ENCODE measurements at places on chromosomes 3 and 15.
A peak's percentile ranks its signal among the peaks of the same experiment; 100 is the strongest.

- no peak for DNase-seq
These were observed 8.5 kb upstream of the FANCD2 start for GRCh38 chr3:10017636-10018292.

- DNase-seq, result no peak
These were observed 44.6 kb downstream of the CCDC54 start for GRCh38 chr3:107421881-107422280.

- no peak for DNase-seq
These were observed 311.1 kb upstream of the THBS1 start for GRCh38 chr15:39269821-39270220.

DNA sequence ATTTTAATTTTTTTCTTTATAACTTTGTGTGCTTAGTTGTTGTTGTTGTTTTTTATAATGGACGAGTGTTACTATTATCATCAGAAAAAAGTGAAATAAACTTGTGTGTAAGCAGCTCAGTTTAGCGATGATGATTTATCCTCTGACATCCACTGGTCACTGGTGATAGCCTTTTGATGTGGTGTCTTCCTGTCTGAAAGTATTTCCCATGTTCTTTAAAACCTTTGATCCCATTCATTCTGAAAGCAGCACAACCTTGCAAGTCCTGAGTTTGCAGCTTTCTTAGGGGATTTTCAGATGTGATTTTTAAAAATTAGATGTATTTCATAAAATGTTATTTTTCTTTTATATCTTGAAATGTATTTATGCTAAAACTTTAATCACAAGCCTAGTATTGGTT is 85.9 kb upstream of the ZPLD1 start:
- no peak for DNase-seq

GRCh38 chr3:130316169-130316568 is 29.3 kb upstream of the COL6A5 start:
- no peak for DNase-seq

DNA sequence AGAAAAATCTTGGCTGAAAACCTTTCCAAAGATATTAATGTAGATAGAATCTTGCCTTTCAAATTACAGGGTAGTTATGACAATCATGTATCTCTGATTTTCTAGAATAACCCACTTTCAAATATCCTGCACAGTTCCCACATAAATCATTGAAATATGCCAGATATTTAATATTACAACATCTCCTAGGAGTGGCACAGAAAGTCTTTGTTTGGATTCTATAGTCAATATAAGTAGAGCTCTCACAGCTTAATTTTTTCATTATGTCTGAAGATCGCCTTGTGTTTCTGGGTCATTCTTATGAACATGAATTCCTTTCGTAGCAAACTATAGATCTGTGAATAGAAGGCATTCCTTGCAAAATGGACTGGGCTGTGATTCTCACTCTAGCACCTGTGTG is 5.0 kb downstream of the RARB start:
- no peak for DNase-seq

DNA sequence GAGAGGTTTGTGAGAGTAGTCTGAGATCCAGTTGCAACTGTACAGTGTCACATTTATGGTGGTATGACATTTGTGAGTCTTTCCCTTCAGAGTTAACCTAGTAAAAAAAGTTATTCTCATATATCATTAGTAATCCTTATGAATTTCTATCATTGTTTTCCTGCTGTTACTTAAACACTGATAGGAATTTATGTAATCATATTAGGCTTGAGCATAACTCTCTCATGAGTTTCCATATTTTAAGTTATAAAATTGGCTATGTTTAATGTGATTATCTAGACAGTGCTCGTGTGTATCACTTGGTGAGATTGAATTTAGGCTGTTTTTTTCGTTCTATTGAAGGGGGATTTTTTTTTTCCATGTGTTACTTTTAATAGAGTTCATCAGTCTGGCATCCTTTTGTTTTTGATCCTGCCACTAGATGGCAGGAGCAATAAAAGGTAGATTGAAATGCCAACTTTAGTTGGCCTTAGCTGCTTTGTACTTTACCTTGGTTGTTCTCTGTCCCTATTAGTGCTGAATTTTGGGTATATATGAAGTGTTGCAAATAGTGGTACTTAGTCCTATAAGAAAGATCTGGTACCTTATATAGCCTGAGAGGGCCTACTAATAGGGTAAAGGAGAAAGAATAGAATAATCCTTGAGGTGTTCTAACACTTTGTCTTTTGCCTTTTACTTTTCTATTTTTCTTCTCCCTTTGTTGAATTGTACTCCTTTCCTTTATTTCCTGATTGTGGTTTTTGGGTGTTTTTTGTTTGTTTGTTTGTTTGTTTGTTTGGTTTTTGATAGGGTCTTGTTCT is 17.9 kb downstream of the STT3B start:
- DNase-seq, result peak; percentile 0

DNA sequence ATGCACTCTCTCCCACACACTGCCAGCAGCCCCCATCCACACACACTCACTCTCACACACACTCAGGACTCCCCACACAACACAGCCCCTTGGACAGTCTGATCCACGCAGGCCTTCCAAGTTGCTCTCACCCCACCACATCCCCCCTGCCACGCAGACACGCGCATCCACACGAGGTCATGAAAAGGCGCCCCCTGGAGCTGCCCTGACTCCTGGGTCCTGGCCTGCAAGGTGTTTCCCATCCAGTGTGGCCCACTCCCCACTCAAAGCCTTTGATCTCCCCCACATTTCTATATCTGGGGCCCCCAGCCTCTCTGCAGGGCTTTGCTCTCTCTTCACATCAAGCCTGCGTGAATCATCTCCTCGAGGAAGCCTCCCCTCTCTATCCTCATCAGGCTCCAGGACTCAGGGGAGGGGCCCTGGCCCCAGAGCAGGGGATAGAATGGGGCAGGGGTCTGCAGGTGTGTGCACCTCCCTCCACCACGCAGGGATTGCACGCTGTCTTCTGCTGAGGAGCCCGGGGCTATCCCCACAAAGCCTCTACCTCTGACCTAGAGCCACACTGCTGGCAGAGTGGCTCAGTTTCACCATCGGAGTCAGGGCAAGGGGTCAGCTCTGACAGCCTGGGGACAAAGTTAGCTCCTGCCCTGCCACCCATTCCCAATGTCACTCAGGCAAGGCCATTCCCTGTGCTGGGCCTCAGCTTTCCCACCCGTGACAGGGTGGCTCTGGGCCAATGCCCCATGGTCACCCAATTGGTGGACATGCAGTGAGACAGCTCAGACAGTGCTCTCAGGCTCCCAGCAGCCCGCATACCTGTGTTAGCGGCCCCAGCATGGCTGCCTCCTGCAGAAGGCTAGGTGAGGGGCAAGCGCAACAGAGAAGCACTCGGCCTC is 6.4 kb downstream of the MYL3 start:
- no peak for DNase-seq

- no peak for DNase-seq
These were observed 3.0 kb downstream of the RPL32 start for GRCh38 chr3:12838179-12838965.

- no peak for DNase-seq
These were observed 1.1 kb upstream of the VIPR1 start for GRCh38 chr3:42501321-42501680.

DNA sequence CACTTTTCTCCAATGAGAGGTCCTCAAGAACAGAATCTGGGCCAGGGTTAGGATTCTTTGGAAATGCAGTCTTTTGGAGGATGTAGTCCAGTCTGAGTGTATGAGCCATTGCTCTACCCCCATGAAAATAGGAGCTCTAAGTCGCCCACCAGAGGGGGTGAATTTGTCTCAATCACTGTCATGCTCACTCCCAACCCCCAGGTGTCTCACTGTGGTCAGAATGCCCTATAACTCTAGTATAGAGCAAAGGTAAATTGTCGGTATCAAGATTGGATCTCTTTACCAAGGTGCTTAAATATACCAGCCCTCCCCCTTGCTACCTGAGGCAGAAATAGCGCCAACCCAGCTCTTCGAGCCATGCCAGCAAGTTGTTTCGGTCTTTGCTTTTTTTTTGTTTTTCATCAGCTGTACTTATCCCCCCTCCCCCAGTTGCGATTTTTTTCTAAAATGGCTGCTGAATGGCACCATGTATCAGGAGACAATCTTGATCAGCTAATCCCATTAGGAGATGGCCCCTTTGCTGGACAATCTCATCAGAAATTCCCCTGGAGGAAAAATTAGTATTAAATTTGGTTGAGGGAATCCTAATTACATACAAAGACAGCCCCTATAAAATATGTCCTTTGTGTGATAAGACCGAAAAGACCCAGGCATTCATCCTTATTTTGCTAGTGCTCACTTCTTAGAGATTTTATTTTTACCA is 130.7 kb downstream of the EBLN2 start:
- no peak for DNase-seq

GRCh38 chr3:43012174-43012573 is 33.1 kb downstream of the GASK1A start:
- no peak for DNase-seq

- no peak for DNase-seq
These were observed 65.9 kb downstream of the GPR176 start for GRCh38 chr15:39854161-39854560.

GRCh38 chr3:46122091-46122490 is 86.0 kb downstream of the CCR1 start:
- DNase-seq, result no peak

GRCh38 chr3:32422943-32423342 is 31.3 kb downstream of the CMTM7 start:
- DNase-seq, result no peak

GRCh38 chr3:156445117-156446090 is 109.5 kb downstream of the SSR3 start:
- DNase-seq, result no peak

DNA sequence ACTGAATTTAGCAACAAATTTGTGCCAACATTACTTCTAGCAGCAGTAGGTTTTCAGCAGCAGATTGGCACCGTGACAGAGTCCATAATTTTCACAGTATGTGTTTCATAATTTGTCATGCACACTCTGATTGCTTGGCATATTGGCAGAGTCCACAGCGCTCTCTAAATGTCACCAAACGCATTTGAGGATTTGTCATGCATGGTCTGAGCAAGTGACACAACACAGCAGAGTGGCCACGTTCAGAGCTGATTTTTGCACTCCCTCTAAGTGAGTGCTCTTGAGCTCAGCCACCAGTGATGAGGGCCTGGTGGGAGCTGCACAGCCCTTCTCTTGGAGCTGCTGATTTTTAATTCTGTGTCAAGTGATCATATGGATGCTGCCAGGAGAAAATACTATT is 1270.8 kb downstream of the ROBO1 start:
- peak; percentile 49 for DNase-seq

GRCh38 chr15:85751291-85752123 is 43.2 kb downstream of the KLHL25 start:
- no peak for DNase-seq

DNA sequence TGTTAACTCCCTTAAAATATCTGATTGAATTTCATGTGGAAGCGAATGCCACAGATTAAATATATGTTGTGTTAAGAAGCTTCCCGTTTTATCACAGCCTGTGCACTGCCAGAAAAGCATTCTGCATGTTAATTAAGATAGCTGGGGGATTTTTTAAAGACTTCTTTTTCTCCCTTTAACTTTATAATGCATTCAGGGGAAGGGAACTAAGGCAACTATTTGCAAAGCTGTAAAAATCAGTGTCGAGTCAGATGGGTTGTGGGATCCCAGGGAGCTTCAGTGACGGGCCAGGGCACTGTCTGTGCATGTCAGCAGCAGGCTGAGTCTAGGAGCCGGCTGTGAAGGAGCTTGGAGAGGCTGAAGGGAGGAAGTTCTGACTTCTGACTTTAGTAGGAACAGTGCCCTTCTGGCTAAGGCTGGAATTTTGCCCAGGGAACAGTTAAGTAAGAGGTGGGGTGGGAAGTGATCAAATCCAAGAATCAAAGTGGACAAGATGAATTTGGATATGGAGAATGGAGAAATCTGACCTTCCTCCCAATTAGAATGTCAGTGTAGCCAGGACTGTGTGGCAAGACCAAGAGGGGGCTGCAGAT is 77.7 kb downstream of the ABHD5 start:
- no peak for DNase-seq

DNA sequence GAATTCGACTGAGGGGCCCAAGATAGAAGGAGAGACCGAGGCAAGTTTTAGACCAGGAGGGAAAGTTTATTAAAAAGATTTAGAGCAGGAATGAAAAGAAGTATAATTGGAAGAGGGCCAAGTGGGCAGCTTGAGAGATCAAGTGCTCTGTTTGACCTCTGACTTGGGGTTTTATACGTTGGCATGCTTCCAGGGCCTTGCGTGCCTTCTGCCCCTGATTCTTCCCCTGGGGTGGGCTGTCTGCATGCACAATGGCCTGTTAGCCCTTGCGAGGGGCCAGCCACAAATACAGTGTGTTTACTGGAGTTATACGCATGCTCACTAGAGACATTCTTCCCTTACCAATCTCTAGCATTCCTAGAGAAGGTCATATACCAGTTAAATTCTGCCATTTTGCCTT is 70.7 kb upstream of the LARS2 start:
- DNase-seq, result no peak

DNA sequence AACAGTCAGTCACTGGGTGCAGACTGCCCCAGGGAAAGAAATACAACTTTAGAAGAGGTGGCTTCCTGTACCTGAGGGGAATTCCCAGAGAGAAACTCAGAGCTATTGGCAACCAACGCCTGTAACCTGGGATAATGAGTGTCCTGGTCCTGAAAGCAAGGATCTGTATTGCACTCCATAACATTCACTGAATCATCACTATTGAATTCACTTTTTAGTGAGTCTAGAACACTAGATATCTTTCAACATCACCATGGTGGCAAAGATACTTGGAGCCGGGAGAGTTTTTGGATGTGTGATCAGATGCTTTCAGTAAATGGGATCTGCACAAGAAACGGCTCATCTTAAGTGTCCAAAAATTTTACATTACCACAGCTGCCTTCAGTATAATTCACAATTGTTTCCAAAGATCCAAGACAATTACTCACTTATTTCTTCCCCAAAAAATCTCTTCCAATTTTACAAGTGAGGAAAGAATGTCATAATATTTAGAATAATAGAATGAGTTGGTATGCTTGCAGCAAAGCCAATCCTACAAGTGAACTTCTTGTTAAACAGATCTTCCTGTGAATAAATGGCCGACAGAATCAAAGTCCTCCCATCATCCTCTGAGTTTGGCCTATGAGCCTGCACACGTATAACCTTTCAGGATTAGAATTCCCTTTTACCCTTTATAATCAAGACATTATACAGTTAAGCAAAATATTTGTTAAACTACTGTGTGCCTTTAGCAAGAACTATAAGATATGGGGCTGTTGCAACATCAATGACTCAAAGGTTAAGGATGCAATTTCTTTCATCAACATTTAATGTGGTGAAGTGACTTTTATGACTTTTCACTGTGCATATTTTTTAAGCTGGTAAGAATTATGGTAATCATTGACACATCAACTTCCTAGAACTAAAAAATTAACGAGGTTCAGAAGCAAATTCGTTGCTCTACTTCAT is 243.3 kb upstream of the COL8A1 start:
- DNase-seq, result no peak

- no peak for DNase-seq
These were observed 12.8 kb upstream of the SETMAR start for GRCh38 chr3:4290272-4290893.

GRCh38 chr3:123618076-123618708 is 33.3 kb upstream of the HACD2 start:
- peak; percentile 14 for DNase-seq

Data from NCI-H2107 (cell line).